Stimulated activated memory B cell treated with anti-CD40 and anti-IgM and Interleukin-4, amounts not matched to agents 10 μg/mL and 1 μg/mL and 100 μg/mL, for 72 hours (primary cell): ENCODE measurements at places on chromosomes 1 and 21.
A peak's percentile ranks its signal among the peaks of the same experiment; 100 is the strongest.

- H3K4me3 ChIP-seq, result no peak overlapping the region
- H3K36me3 ChIP-seq, result peaks cover 27% of the 10 kb centered on the region
- peaks cover 65% of the 10 kb centered on the region for H3K4me1 ChIP-seq
- H3K27ac ChIP-seq, result peak overlapping the region; percentile 82
Measured at GRCh38 chr1:116503546-116504307, 67.1 kb downstream of the CD58 start.

DNA sequence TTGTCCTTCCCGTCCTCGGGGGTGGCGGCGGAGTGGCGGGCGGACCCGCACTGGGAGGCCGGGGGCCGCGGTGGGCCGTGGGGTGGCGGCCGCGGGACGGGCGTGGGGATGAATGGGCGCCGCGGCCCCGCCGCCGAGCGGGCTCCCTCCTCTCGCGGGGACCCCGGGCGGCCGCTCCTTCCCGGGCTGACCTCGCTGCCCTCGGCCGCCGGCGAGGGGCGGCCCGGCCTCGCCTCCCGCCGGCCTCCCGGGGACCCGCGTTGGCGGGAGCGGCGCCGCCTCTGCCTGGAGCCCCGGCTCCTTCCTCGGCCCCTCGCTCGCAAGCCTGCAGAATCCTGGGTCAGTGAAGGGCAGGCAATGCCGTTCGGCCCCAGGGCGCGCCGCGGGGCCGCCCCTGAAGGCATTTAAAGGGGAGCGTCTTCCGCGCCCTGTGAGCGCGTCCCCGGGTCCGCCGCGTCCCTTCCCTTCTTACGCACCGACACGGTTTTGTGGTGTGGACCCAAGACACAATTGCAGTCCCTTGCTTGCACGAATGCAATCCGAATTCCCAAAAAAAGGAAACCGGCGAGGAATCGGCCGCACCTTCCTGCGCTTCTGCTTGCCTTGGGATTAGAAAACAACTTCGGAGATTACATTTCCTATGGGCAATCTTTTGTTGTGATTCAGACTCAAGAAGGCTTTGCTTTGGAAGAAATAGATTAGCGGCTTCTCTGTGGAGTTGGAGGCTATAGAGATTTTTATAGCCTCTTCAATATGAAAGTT is 776 bp downstream of the ITSN1 start:
- no peak overlapping the region for H3K27ac ChIP-seq
- peaks cover 15% of the 10 kb centered on the region for H3K27me3 ChIP-seq
- no peaks in the 10 kb centered on the region for H3K36me3 ChIP-seq
- peak overlapping the region; percentile 83 for H3K4me3 ChIP-seq
- peaks cover 17% of the 10 kb centered on the region for H3K4me1 ChIP-seq

DNA sequence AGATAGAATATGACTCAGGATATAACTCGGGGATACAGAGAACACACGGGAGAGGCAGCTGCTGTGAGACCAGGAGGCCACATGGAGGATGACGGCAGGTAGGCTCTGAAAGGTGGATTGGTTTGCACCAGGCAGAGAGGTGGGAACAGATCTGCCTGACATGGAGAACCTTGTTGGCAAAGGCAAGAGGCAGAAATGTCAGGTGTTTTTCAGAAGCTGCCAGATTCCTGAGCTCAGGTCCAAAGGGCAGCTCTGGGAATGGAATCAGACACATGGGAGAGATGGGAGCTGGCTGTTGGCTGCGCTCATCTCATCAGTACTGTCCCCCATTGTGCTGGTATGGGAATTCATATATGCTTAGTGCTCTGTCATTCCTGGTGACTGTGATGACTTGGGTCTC is 19.2 kb downstream of the SYT6 start:
- peaks cover 37% of the 10 kb centered on the region for H3K27me3 ChIP-seq
- no peak overlapping the region for H3K27ac ChIP-seq
- no peak for ATAC-seq
- no peak overlapping the region for H3K4me3 ChIP-seq

DNA sequence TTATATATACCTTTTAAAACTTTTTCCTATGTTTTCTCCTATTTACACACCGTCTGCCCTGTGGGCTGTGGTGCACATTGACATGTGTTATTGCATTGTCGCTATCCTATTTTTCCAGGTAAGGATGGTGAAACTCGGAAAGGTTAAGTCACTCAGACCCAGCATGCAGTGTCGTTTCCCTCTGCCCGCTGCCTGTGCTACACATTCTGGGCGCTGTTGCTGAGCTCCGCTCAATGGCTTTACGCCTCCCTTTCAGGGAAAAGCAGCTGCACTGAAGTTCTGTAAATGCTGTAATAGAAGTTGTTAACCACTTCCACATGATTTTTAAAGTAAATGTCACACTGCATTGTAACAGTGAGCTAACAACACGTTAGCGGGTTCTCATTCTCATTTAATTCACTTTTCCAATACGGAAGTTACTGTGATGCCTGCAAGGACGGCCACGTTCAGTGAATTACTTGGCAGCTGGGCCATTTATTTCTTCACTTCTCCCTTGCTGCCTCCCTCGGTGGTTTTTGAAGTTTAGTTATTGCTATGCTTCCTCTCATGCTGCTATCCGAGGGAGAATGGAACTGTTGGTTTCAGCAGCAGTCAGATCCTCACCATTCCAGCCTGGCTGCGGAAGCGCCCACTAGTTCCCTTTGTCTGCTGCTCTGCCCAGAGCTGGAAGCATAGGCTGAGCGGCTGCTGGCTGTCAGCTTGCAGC is 288.7 kb downstream of the SPATA17 start:
- H3K36me3 ChIP-seq, result no peaks in the 10 kb centered on the region
- H3K27ac ChIP-seq, result no peak overlapping the region
- no peaks in the 10 kb centered on the region for H3K27me3 ChIP-seq
- no peak overlapping the region for H3K4me3 ChIP-seq
- ATAC-seq, result no peak

- H3K36me3 ChIP-seq, result peaks cover 66% of the 10 kb centered on the region
- H3K4me1 ChIP-seq, result peaks cover 16% of the 10 kb centered on the region
- no peak for ATAC-seq
- no peak overlapping the region for H3K4me3 ChIP-seq
- peak overlapping the region; percentile 48 for H3K27ac ChIP-seq
- no peaks in the 10 kb centered on the region for H3K27me3 ChIP-seq
Measured at GRCh38 chr1:160214481-160215140, 9.4 kb downstream of the PEA15 start.

GRCh38 chr1:171644805-171645483 is 7.5 kb downstream of the MYOC start:
- H3K36me3 ChIP-seq, result no peaks in the 10 kb centered on the region
- no peak overlapping the region for H3K27ac ChIP-seq
- peak; percentile 50 for ATAC-seq
- H3K4me1 ChIP-seq, result peaks cover 6% of the 10 kb centered on the region
- no peak overlapping the region for H3K4me3 ChIP-seq

GRCh38 chr1:221488550-221488949 is 253.3 kb downstream of the DUSP10 start:
- no peaks in the 10 kb centered on the region for H3K27me3 ChIP-seq
- H3K27ac ChIP-seq, result no peak overlapping the region
- no peaks in the 10 kb centered on the region for H3K36me3 ChIP-seq
- H3K4me1 ChIP-seq, result no peaks in the 10 kb centered on the region
- H3K4me3 ChIP-seq, result no peak overlapping the region

GRCh38 chr1:10210841-10211804 is 753 bp downstream of the KIF1B start:
- peak overlapping the region; percentile 58 for H3K27ac ChIP-seq
- peaks cover 46% of the 10 kb centered on the region for H3K4me1 ChIP-seq
- ATAC-seq, result peak; percentile 20
- no peaks in the 10 kb centered on the region for H3K36me3 ChIP-seq
- no peaks in the 10 kb centered on the region for H3K27me3 ChIP-seq

DNA sequence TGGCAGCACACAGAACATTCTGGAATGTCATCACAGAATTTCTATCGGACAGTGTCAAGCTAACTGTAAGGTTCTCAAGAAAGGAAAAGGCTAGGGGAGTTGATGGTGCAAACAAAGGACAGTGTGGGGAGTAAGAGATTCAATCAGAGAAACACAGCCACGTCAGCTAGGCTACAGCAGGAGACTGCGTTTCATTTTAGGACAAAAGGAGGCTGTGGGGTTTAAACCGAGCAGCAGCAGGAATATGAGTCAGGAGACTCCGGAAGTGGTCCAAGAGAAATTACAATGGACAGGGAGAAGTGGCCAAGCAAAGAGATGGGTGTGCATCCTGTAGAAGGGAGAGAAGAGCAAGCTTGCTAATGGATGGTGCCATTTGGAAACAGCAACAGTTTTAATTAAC is 37.4 kb upstream of the C1orf198 start:
- H3K27me3 ChIP-seq, result no peaks in the 10 kb centered on the region
- H3K36me3 ChIP-seq, result peaks cover 53% of the 10 kb centered on the region
- no peak overlapping the region for H3K4me3 ChIP-seq
- no peak overlapping the region for H3K27ac ChIP-seq
- no peaks in the 10 kb centered on the region for H3K4me1 ChIP-seq
- ATAC-seq, result no peak
